NCI-H2227 treated with DMSO at 0.1 percent for 48 hours (cell line): ENCODE measurements at places on chromosomes 16 and 17.

DNA sequence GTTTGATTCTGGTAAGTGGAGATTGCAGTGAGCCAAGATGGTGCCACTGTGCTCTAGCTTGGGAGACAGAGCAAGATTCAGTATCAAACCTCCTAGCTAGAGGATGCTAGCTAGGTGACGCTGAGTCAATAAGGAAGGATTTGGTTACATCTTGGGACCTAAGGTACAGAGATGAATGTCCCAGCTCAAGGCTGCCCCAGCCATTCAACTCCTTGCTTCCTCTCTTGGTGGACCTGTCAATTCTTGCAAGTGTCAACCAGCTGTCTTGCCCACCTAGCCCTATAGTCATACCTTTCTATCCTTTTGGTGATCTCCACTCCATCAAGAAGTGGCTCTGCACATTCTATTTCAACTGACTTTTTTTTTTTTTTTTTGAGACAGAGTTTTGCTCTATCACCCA lies 1.4 kb upstream of the MILR1 start:
- DNase-seq = no peak

DNA sequence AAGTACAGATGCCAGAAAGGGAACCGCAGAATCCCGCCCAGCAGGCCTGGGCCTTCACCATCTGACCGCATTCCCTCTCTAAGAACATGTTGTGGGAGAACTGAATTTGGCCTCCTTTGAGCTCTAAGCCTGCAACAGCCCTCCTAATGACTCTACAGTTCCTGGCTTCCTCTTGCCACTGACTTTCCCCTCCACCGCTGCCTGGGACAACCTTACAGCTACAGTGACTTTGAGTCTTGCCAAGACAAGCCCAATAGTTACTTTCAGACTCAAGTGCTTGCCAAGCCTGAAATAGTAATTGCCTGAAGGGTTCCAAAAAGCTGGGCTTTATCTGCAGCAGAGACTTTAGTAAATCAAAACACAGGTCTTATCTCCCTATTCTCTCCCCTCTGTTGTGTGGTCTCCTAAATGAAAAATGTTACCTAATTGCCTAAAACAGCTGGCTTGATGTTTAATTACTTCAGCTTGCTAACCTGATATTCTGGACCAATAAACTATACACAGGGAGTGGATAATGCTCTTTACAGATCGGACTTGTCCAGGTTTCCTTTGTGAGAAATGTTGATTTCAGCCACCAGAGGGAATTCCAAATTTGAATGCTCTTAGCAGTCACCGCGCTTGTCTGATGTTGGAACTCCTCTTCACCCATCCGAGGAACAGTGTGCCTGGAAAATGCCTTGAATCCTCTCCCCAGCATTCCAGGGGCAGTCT lies 85.1 kb upstream of the TBX2 start:
- no peak for DNase-seq

GRCh38 chr16:66717776-66718175 lies 21.2 kb upstream of the CMTM4 start:
- DNase-seq = no peak

DNA sequence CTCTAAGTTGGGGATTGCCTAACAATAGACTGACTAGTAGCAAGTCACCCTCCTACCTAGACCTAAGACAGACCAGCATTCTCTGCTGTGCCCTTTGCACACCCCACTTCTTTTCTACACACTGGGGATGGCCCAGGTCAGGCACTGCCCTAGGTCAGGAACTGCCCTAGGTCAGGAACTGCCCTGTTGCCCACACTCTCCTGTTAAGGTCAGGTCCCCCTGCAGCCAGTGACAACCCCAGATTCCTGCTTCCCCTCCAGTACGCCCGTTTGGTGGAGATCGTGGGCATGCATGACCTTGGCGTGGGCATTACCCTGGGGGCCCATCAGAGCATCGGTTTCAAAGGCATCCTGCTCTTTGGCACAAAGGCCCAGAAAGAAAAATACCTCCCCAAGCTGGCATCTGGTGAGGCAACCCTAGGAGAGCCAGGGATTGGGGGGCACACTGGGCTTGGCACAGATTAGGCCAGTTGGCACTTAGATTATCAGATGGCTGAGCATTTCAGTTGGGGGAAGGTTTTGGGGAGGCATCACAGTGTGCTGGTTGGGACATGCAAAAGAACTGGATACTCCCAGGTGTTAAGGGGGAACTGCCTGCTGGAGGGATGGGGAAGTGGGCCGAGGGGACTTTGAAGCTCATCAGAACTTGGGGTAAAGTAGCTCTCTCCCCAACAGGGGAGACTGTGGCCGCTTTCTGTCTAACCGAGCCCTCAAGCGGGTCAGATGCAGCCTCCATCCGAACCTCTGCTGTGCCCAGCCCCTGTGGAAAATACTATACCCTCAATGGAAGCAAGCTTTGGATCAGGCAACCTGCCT lies 1.7 kb downstream of the ACADVL start:
- DNase-seq = no peak

DNA sequence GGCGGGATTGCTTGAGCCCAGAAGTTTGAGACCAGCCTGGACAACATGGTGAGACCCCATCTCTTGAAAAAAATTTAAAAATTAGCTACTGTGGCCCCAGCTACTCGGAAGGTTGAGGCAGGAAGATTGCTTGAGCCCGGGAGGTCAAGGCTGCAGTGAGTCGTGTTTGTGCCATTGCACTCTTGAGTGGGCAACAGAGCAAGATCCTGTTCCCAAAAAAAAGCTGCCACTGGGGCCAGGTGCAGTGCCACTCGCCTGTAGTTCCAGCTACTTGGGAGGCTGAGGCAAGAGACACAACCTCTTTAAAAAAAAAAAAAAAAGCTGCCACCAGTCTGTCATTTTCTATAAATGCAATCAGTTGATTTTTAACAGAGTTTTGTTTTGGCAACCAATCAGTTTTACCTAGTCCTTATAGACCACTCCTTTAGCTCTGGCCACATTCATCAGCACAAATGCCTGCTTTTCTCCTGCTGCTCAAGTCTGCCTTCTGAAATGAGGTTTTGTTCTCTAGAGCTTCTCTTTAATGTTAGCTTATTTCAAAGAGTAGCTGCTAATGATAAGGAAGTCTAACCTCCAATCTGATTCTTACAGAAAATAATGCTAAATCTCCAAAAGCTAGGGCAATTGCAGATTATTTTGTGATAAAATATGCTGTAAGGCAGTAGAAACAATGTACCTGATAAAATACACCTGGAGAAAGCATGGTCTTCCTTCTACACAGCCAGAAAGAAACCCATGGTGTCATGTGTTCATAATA lies 64.8 kb downstream of the TUBD1 start:
- no peak for DNase-seq

GRCh38 chr17:5049314-5049841 lies 14.2 kb upstream of the SLC52A1 start:
- DNase-seq = no peak

DNA sequence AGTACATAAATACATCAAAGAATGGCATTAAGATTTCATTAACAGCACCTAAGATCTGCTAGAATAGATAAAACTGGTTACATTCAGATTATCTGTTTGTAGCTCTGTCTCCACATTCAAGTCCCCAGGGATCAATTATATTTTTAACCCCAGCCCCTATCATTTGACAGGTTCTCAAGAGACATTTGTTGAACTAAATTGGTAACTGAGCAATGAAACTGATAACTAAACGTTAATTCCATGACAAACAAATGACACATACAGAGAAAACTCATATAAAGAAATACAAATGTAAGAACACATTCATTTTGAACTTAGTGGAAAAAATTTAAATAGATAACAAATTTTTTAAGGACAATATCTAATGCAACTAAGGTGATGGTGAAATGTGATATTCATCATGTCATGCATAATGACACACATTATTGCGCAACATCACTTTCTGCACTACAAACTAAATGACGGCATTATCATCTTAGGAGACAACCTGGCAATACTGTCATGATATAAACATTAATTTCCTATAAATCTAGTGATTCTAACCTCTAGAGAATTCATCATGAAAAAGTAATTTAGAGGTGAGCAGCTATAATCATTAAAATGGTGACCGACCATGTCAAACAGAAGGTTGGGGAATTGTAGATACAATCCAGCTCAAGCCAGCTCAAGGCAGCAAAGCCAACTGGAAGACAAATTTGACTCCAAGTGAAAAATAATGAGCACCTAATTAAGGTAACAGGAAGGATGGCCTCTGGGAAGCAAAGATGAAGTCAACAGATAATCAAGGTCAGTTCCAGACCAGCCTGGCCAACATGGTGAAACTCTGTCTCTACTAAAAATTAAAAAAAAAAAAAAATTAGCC lies 9.5 kb downstream of the ARHGAP17 start:
- no peak for DNase-seq

GRCh38 chr16:11949527-11949926 lies 7.7 kb upstream of the NPIPB2 start:
- DNase-seq = peak; percentile 14

DNA sequence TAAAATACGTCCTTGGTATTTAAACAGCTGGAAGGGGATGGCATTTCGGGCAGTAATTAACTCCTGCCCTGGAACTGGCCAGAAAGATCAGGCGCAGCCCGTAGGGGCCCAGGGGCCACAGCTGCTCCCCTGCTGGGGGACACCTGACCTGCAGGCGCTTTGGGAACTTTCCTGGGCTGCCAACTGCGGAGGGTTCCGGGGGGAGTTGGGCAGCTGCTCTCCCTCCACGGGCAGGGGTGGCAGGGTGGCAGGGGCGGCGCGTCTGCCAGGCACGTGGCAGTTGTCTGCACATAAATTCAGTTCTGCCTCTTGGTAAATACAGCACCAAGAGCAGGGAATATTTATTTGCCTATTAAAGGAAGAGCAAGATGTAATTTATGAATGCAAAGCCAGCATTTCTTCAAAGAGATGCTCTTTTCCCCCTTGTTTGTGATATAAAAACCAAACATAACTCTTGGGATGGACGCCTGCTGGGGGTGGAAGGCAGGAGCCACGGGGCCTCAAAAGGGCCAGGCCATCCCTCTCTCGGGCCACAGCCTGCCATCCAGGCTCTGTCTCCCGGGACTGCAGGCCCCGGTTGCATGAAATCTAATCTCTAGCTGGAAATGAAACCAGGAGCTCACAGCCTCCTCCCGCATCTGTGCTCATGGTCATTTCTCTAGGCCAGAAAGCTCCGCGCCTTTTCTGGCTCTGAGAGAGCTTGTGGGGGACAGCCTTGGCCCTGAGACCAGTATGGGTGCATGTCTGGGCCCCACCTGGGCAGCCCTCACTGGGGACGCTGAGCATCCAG lies 29.9 kb upstream of the CHMP6 start:
- no peak for DNase-seq

GRCh38 chr17:5580367-5580766 lies 3.9 kb downstream of the NLRP1 start:
- DNase-seq = no peak

DNA sequence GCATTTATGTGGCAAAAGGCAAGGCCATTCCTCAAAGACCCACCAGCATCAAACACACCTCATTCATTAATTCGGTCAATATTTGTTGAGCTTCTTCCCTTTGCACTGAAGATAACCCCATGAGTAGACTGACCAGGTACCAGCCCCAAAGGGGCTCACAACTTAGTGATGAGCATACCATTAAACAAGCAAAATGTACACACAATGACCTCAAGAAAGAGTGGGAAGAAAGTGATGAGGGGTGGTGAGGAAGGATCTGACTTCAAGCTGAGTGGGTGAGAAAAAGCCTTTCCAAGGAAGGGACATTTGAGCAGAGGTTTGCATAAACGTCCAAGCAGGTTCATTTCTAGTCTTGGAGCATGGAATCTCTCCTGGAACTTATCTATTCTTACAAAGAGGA lies 562.5 kb downstream of the TOX3 start:
- no peak for DNase-seq

- no peak for DNase-seq
Measured at GRCh38 chr16:24671455-24671954, 57.9 kb upstream of the TNRC6A start.

GRCh38 chr16:75271441-75272096 lies 20.1 kb upstream of the BCAR1 start:
- DNase-seq = no peak

DNA sequence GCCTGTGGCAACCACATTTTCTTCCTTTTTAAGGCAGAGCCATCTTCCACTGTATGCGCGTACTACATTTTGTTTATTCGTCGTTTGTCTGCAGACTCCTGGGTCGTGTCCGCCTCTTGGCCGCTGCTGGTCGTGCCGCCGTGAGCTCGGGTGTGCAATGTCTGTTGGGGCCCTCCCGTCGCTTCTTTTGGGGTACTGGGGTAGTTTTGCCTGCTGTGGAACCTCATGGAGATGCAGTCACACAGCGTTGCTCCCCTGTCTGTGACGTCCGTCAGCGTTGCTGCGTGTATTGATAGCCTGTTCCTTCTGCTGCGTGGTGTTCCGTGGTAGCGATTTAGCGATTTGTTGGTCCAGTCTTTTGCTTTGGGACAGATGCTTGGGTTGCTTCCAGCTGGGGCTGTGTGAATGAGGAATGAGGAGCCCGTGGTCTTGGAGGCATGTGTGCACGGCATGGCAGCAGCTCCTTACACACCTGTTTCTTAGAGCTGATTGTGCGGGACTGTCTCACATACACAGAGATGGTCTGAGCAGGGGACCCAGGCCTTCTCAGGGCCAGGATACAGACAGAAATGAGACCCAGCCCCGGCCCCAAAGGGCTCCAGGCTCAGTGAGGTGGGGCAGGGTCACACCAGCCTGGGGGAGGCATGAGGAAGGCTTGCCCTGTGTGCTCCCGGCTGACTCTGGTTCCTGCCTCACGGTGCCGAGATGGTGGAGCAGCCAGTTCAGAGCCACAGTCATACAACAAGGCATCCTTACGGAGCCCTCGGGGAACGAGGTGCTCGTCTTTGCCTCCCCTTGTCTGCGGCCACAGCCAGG lies 78.4 kb upstream of the GSE1 start:
- DNase-seq = no peak

DNA sequence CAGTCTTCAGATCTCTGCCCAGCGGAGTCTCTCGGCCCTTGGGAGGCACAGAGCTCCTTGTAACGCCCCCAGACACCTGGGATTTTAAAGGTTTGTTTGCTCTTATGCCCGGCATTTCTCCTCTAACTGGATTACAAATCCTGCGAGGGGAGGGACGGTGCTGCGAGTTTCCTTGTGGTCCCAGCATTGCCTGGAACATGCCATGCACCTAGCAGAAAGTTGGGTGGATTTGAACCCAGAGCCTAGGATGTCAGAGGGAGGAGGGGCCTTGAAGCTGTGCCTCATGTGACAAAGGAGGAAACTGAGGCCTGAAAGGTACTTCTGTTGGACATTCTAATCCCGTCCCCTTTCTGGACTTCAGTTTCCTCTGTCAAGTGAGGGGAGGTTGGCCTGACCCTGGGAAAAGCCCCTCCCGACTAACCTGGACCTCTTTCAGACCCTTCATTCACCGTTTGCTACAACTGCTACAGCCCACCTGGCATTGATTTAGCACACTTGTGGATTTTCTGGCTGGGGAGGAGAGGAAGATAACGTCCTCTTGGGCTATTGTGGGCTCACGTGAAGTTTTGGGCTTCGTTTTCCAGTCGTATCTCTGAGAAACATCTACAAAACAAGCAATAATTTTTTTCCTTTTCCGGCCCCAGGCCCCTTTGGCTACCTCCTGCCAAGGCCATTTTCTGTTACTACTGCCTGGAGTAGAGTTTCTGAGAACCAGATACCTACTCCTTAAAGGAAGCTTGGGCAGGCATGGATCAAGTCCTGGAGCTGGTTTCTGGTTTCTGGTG lies 30.9 kb downstream of the MRC2 start:
- no peak for DNase-seq

GRCh38 chr16:8686031-8686621 lies 11.7 kb downstream of the ABAT start:
- peak; percentile 9 for DNase-seq

- no peak for DNase-seq
Measured at GRCh38 chr17:65009848-65010247, 46.7 kb downstream of the GNA13 start.
